ENCODE measurements at places on chromosomes 7 and 10.

GRCh38 chr7:159107161-159107892 is 37.3 kb downstream of the VIPR2 start:
- DNase-seq = no peak

- no peak for DNase-seq
Observed at GRCh38 chr7:132861424-132861823, 220.5 kb downstream of the CHCHD3 start.

- no peak for DNase-seq
Observed at GRCh38 chr7:28531291-28531690, 119.0 kb downstream of the CREB5 start.

GRCh38 chr10:72328045-72328828 is 26.5 kb downstream of the DNAJB12 start:
- peak; percentile 84 for DNase-seq

GRCh38 chr7:22087861-22088260 is 142.2 kb upstream of the CDCA7L start:
- DNase-seq = no peak

GRCh38 chr10:86262688-86263181 is 103.9 kb downstream of the GRID1 start:
- no peak for DNase-seq

GRCh38 chr7:117427258-117427701 is at the start of gene ASZ1:
TSS of gene ASZ1 (minus strand) at chr7:117427493. CDS start at chr7:117427460, 33 bp downstream.
- DNase-seq = no peak

- no peak for DNase-seq
Observed at GRCh38 chr10:90935581-90936275, 14.8 kb upstream of the ANKRD1 start.

DNA sequence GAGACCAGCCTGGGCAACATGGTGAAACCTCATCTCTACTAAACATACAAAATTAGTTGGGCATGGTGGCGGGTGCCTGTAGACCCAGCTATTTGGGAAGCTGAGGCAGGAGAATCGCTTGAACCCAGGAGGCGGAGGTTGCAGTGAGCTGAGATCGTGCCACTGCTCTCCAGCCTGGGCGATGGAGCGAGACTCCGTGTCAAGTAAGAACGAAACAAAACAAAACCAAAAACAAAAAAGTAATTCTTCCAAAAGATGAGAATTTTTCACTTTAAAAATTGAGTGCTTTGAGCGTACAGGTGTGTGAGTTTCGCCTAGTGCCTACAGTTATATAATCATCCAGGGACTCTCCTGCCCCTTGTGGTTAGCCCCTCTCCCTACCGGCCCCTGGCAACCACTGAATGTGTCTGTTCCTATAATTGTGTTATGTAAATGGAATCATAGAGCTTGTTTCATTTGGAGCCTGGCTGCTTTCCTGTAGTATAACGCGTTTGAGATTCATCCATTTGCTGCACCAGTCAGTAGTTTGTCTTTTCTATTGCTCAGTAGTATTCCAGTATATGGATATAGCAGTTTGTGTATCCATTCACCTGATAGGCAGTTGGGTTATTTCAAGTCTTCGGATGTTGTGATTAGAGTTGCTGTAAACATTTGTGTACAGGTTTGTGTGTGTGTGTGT is 80.0 kb downstream of the RBM33 start:
- DNase-seq = no peak

GRCh38 chr10:30730306-30730705 is 100.8 kb upstream of the LYZL2 start:
- no peak for DNase-seq

DNA sequence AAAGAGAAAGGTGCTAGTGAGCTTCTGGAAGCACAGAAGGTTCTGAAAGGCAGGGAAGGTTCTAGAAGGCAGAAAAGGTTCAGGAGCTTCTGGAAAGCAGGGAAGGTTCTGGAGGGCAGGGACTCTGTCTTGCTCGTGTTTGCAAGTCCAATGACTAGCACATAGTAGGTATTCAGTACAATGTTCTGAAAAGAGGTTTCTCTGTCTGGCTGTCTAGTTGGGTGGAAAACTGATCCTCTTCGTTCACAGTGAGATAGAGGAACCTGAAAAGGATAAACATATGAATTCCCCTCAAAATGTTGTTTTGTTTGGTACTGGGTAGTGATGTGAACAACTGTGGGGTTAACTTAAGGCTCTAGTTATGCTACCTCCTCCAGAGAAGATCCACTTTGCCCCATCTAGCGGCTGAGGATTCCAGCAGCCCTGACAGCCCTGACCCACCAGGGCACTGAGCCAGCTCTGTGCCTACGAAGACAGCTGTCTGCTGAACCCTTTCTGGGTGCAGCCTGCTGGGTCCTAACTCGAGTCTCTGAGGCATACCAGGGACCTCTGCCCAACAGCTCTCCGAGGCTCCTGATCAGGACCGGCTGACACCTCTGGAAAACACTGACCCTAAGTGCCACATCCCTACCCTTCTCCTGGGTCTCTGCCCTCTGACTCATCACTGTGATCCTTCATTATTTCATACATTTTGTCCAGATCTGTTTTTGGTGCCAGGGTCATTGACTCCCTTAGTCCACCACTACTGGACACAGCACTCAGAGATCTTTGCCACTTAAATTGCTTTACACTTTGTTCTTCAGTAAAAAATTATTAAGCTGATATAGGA is 15.4 kb downstream of the PTPRN2 start:
- peak; percentile 46 for DNase-seq

DNA sequence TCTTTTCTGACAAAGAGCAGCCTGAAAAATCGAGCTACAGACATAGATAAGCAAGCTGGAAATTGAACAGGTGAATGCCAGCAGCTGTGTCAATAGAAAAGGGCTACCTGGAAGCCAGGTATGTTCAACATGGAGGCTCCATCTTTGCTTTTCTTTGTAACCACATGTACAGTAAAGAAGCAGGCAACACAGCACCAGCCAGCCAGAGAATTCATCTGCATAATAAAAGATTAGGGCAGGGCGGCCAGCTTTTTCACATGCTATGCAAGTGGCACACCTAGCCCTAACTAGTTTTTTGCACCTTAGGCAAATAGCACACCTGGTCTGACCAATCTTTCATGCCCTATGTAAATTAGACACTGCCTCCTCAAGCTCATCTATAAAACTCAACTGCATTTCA is 25.7 kb downstream of the COG5 start:
- no peak for DNase-seq

- DNase-seq = no peak
Observed at GRCh38 chr7:54153462-54153861, 388.7 kb upstream of the VSTM2A start.

- no peak for DNase-seq
Observed at GRCh38 chr7:73671322-73671661, 3.7 kb downstream of the VPS37D start.

DNA sequence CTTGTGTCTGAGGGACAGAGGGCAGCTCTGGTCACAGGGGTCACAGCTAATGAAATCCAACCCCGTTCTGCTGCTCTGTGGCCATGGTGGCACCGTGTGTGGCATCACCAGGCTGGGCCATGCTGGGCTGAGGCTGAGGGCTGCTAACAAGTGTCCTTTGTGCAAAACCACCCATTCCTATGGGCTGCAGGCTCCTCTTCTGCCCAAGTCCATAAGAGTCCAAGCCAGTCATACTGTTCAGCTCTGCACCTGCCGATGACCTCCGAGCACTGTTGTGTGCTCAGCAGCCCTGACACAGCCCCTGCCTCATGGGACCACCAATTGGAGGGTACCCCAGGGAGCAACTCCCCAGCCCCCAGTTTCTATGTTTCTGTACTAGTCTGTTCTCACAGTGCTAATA is 133.1 kb downstream of the WDR11 start:
- no peak for DNase-seq

GRCh38 chr10:19178675-19179074 is 130.1 kb downstream of the MALRD1 start:
- DNase-seq = no peak

GRCh38 chr10:2731940-2732339 is 335.4 kb upstream of the PFKP start:
- DNase-seq = no peak

DNA sequence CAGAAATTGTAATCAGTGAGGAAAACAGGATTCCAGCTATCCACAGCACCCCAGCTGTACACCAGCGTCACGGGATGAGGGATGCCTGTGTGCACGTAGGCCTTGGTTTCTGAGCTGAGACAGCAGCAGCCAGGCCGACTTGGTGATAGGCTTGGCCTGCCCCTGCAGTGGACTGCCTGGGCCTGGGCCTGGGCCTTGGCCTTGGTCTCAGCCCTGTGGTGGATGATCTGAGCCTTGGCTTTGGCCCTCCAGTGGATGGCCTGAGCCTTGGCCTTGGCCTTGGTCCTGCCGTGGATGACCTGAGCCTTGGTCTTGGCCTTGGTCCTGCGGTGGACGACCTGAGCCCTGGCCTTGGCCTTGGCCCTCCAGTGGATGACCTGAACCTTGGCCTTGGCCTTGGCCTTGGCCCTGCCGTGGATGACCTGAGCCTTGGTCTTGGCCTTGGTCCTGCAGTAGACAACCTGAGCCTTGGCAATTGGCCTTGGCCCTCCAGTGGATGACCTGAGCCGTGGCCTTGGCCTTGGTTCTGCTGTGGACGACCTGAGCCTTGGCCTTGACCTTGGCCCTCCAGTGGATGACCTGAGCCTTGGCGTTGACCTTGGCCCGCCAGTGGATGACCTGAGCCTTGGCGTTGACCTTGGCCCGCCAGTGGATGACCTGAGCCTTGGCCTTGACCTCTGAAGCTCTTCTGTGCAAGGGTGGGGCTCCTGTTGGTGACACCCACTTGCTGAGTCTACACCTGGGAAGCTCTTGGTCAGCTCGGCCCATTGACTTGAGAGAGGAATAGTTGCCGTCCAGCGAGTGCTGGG is 93.8 kb downstream of the CUX1 start:
- no peak for DNase-seq

GRCh38 chr7:98107313-98107721 is 655 bp downstream of the LMTK2 start:
- DNase-seq = peak; percentile 58

- no peak for DNase-seq
Observed at GRCh38 chr10:12327074-12327473, 22.3 kb upstream of the CAMK1D start.

DNA sequence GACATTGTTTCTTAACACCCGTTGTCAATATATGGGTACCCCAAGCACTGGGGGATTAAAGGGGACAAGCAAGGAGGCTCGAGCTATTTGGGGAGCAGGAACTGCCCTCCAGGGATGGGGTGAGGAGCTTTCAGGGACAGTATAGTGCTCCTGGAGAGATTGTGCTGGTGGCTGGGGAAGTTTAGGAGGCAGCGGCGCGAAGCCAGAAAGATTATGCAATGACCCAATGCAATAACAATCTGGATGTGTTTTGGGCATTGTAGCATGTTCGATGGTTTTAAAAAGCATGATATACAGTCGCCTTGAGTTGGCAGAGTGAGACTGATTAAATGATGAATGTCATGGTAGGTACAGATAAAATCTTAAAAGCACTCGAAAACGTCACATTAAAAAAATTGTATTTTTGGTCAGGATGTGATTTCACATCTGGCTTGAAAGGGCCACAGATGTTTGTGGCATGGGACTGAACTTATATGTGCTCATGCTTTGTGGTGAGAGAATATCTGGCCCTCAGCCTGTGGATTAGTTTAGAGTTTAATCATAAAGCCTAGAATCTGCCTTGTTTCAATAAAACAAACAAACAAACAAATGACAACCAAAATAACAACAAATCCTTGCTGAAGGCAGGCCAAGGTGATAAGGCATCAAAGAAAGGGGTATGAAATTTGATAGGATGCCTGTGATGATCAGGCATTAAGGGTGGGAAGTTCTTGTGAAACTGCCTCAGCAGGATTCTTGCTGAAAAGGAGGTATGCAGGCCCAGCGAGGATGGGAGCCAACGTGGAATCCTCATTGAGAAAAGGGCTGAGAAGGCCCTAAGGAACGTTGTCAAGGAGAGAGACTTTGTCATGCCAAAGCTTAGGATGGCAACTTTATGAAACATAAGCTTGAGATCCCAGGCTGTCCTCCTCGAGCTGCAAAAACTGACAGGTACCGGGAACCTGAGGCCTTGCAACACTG is 417.1 kb upstream of the KLF6 start:
- DNase-seq = no peak

DNA sequence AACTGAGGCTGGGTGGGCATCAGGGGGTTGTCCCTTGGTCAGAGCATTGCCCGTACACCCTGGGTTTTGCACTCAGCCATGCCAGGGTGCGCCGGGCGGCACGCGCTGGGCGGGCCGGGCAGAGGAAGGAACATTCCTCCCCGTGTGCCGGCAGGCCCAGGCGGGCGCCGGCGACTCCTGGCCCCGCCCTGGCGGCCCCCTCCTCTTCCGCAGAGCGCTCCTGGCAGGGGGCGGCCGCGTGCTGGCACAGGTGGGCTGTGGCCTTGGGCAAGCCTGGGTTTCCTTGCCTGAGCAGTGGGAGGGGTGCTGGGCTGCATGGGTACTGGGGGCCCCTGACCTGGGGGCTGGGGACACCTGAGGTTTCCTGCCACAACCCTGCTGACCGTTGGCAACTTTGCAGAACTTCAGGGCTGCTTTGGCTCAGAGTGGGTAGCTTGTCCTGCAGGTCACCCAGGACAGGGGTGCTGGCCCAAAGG is 3.9 kb downstream of the LFNG start:
- no peak for DNase-seq

DNA sequence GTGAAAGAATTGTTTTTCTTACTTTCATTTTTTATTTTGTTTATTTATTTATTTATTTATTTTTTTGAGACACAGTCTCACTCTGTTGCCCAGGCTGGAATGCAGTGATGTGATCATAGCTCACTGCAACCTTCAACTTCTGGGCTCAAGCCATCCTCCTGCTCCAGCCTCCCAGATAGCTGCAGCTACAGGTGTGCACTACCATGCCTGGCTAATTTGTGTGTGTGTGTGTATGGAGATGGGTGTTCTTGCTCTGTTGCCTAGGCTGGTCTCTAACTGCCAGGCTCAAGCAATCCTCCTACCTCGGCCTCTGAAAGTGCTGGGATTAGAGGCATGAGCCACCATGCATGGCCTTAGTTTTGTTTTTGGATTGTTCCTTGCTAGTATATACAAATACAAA is 55.4 kb upstream of the TRIM8 start:
- no peak for DNase-seq

- peak; percentile 5 for DNase-seq
Observed at GRCh38 chr7:15780271-15780670, 93.8 kb upstream of the MEOX2 start.

DNA sequence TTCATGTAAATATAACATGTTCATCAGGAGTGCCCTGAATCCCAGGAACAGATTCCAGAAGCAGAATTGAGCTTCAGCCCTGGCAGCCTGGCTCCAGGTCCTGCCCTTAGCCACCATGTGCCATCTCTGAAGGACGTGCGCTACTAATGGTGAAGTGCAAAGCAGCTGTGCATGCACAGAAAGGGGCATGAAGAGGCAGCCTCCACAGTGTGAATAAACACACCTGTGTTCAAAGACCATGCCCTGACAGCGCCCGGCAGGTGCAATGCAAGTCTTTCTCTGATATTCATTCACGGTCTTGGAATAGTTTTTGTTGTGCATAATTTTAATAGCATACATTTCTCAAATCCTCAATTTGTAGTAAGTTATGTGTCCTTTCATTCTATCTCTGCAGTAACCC is 250.4 kb upstream of the TCERG1L start:
- DNase-seq = no peak

- no peak for DNase-seq
Observed at GRCh38 chr10:51792678-51793077, 93.3 kb upstream of the CSTF2T start.

Data from OCI-M1 (cell line).